ENCODE measurements at places on chromosomes 16 and 17.
A peak's percentile ranks its signal among the peaks of the same experiment; 100 is the strongest.

DNA sequence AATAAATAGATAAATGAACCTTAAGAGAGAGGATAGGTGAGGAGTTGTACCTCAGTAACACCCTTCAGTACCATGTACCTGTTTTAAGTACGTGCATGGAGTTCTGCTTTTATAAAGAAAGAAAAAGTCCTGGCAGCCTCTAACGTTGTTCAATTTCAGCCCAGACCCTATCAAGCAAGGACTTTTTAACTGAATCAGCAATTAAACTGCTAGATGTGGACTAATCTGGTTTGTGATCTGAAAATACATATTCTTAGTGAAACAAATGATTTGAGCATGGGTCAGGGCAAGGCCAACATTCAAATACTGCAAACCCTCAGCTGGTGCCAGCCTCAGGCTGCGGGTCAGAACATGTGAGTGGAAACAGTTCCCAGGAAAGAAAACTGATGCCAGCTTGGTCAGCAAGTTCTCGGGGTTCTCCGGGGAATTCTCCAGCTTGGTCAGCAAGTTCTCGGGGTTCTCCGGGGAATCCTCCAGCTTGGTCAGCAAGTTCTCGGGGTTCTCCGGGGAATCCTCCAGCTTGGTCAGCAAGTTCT, 84.5 kb downstream of the MRM3 start:
- DNase-seq = no peak

GRCh38 chr17:3761036-3761917, 37.6 kb downstream of the HASPIN start:
- DNase-seq = peak; percentile 51

DNA sequence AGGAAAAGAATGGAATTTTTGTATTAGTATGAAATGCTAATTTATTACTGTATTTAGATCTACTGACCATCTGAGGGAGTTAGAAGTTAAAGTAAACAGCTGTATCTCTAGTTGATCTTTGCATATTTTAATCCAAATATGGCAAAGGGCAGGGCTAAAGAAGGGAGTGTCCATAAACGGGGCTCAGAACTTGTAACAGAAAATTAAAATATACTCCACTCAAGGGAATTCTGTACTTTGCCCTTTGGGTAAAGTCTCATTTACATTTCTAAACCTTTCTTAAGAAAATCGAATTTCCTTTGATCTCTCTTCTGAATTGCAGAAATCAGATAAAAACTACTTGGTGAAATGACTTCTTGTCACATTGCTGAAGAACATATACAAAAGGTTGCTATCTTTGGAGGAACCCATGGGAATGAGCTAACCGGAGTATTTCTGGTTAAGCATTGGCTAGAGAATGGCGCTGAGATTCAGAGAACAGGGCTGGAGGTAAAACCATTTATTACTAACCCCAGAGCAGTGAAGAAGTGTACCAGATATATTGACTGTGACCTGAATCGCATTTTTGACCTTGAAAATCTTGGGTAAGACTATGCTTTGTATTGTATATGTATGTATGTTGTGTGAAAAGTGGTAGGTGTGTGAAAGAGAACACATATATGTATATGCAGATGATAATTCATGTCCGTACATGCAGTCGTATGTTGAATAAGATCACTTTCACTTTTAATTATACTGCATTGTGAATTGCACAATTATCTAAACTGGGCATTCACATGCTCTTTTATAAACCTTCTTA, at the start of gene ASPA:
ASPA (plus strand) TSS at position 186 of the 799 bp plus-strand sequence; CDS start at position 349, 163 bp downstream.
- DNase-seq = no peak

DNA sequence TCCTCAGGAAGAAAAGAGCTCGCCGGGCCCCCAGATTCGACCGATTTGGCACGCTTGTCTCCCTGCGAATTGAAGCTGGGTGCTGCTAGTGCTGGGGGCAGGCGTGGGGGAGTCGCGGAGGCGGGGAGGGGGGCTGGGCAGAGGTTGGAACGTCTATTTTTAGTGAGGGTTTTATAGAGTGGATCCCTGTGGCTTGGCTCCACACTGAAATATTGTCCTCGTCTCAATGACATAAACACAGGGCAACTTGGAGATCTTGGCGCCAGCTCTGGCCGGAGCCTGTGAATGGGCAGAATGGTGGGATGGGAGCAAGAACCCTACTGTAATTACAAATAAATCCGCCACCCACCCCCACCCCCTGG, 15.7 kb upstream of the NOG start:
- DNase-seq = no peak

- DNase-seq = no peak
Measured at GRCh38 chr16:72073560-72074230, 10.7 kb downstream of the HPR start.

DNA sequence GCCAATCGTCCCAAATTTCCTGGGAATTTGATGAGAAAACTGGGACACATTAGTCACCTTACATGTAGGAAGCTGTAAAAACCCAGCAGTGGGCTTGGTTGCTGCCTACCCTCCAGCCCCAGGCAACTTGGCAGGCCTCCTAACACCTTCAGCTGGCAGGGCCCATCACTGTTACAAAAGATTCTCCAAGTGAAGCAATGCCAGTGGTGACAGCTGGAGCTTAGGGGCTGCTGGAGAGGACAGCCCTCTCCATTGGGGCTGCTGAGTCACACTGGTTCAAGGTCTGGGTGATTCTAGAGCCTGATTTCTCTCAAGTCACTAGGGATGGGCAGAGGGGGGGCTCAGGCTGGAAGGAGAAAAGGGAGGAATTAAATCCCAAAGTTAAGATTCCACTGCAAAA, 180.6 kb downstream of the COPRS start:
- no peak for DNase-seq

DNA sequence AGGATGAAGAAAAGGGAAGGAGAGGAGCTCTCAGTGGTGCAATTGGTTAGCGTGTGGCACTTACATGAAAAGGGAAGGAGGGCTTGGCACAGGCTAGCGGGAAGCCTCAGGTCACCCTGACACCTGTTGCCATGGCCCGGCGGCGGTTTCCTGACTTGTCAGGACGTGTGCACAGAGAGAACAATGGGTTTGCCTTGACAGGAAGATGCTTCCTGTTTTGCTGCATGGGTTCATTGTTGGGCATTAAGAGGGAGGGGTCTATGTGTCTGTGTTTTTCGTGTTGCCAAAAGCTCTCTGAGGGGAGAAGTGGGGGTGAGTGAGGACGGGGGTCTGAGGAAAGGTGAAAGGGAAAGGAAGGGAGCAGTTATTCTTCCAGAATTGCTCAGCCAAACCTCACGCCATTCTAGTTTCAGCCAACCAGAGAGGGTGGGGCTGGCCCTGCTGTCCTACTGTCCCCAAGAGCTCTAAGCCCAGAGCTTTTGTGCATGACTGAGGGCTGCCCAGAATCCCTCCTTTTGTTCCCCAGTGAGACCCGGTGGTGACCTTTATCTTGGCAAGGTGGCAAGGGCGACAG, 17.1 kb upstream of the CCR7 start:
- DNase-seq = no peak

- DNase-seq = no peak
Measured at GRCh38 chr17:3913531-3914311, 2.5 kb downstream of the P2RX1 start.

GRCh38 chr16:73565263-73565662, 517.3 kb upstream of the ZFHX3 start:
- no peak for DNase-seq

DNA sequence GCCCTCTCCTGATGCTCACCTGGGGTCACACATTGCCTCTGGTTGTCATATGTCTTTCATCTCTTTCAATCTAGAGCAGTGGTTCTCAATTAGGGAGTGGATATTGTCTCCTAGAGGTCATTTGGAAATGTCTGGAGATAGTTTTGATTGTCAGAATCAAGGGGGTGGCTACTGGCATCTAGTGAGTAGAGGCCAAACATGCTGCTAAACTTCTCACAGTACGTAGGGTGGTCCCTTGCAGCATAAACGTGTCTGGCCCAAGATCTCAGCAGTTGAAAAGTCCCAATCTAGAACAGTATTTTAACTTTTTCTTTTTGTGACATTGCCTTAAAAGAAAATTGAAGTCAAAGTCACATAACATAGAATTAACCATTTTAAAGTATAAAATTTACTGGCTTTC, 30.5 kb upstream of the SLC5A10 start:
- no peak for DNase-seq

GRCh38 chr17:62723842-62724241, 84.3 kb downstream of the MARCHF10 start:
- DNase-seq = no peak

- DNase-seq = no peak
Measured at GRCh38 chr16:4330277-4330874, 14.5 kb downstream of the GLIS2 start.

DNA sequence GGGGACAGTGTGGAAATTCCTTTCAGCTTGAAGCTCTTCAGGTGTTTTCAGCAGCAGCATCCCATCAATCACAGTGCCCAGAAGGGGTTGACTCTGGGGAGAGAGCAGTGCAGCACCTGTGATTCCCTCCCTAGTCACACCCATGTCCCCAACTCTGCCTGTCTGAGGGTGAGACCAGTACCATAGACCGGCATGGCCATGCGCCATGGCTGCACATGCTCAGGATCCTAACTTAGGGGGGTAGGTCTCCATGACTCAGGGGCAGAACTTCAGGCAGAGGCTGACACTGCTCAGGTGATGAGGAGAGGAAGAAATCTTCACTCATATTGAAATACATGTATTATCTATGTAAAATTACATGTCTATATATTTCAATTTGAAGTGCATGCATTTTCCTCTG, 19.9 kb downstream of the CES1 start:
- DNase-seq = no peak

Measured in HFF-Myc (cell line).